Foreskin keratinocyte (primary cell): ENCODE measurements at places on chromosomes 4 and X. TPM values are rescaled to one million over a fixed set of nuclear protein-coding genes. Genes with fewer than 3 reads are reported as not detected.

Gene ETDB
- polyA plus RNA-seq: not detected in 2 replicates

Gene MID1
- polyA plus RNA-seq: 2.1 and 3.1 TPM in 2 replicates

Gene NPNT
- 0.48 and 0.70 TPM in 2 replicates for polyA plus RNA-seq

Gene PSAPL1
- 0.01 TPM in 1 of 2 replicates, not detected in the other for polyA plus RNA-seq

Gene EMD
- polyA plus RNA-seq: 121 and 128 TPM in 2 replicates

Gene LIAS
- polyA plus RNA-seq: 12.2 and 14.7 TPM in 2 replicates

Gene BCORL1
- polyA plus RNA-seq: 1.2 and 1.7 TPM in 2 replicates

Gene DCAF4L1
- 0.02 and 0.03 TPM in 2 replicates for polyA plus RNA-seq

Gene CPLX1
- 0.03 and 0.06 TPM in 2 replicates for polyA plus RNA-seq

Gene AKAP4
- polyA plus RNA-seq: not detected in 2 replicates

Gene RIPPLY1
- not detected in 2 replicates for polyA plus RNA-seq

Gene PPEF2
- polyA plus RNA-seq: not detected in 2 replicates

Gene TMEM271
- not detected in 2 replicates for polyA plus RNA-seq

Gene IL21
- polyA plus RNA-seq: not detected in 2 replicates

Gene GPR50
- polyA plus RNA-seq: not detected in 2 replicates

Gene OPHN1
- polyA plus RNA-seq: 0.86 and 0.89 TPM in 2 replicates

Gene KLHL13
- 1.8 and 2.7 TPM in 2 replicates for polyA plus RNA-seq

Gene PITX2
- 15.4 and 19.3 TPM in 2 replicates for polyA plus RNA-seq

Gene MAGED1
- 77.5 and 91.0 TPM in 2 replicates for polyA plus RNA-seq

Gene SORBS2
- polyA plus RNA-seq: 0.37 and 0.47 TPM in 2 replicates

Gene CLDN22
- polyA plus RNA-seq: not detected in 2 replicates

Gene CT45A10
- not detected in 2 replicates for polyA plus RNA-seq

Gene PPBP
- polyA plus RNA-seq: not detected in 2 replicates

Gene GPM6B
- 0.01 TPM in 1 of 2 replicates, not detected in the other for polyA plus RNA-seq

Gene MAOA
- polyA plus RNA-seq: 20.5 and 22.6 TPM in 2 replicates

Gene ETDA
- polyA plus RNA-seq: not detected in 2 replicates

Gene CFAP299
- not detected in 2 replicates for polyA plus RNA-seq

Gene HPGDS
- not detected in 2 replicates for polyA plus RNA-seq

Gene ZNF674
- 0.68 and 0.71 TPM in 2 replicates for polyA plus RNA-seq

Gene PPP4R3C
- polyA plus RNA-seq: not detected in 2 replicates

Gene PF4V1
- polyA plus RNA-seq: not detected in 2 replicates

Gene ABCD1
- 1.6 and 2.3 TPM in 2 replicates for polyA plus RNA-seq

Gene FSTL5
- not detected in 2 replicates for polyA plus RNA-seq

Gene NAT8L
- polyA plus RNA-seq: 0.02 TPM in 1 of 2 replicates, not detected in the other

Gene SERTM2
- not detected in 2 replicates for polyA plus RNA-seq

Gene DRP2
- polyA plus RNA-seq: 0.04 and 0.09 TPM in 2 replicates
